Naive thymus-derived CD8-positive, alpha-beta T cell (primary cell): ENCODE measurements at places on chromosomes 2 and 18. TPM values are rescaled to one million over a fixed set of nuclear protein-coding genes. Genes with fewer than 3 reads are reported as not detected.
A peak's percentile ranks its signal among the peaks of the same experiment; 100 is the strongest.

GRCh38 chr2:36459725-36460137 lies 104.2 kb downstream of the CRIM1 start:
- H3K4me1 ChIP-seq: no peaks in the 10 kb centered on the region

DNA sequence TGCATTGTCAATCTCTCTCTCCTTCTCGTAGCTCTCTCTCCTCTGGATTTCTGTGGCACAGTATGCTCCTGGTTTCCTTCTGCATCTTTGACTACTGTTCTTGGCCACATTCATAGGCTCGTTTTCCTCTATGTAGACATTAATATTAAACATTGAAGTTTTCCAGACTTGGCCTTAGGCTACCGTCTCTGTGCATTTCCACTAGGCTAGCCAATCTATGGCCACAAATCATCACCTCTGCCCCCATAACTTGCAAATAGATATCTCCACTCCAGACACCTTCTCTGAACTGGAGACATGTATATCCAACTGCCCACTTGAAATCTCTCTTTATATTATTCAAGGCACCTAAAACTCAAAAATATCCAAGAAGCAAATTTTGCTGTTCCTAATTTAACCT lies 768.5 kb downstream of the TSN start:
- no peak overlapping the region for H3K4me3 ChIP-seq
- no peaks in the 10 kb centered on the region for H3K36me3 ChIP-seq
- no peaks in the 10 kb centered on the region for H3K4me1 ChIP-seq
- no peak for DNase-seq
- no peak overlapping the region for H3K27ac ChIP-seq

DNA sequence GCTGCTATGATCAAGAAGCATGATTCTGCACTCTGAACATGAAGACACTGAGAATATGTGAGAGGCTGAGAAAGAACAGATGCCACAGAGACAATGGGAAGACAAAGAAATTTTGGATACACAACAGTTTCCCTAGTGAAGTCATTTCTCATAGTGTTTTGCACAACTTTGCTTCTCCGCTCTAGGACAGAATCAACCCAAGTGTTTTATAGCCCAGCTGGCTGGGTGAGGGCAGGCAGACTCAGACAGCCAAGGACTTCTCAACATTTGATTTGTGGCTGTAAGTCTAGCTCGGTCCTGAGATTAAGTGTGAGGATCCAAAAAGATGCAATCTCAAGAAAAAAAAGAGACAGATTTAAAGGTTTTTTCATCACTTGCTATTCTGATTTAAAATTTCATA lies 536.5 kb upstream of the CRIM1 start:
- H3K4me3 ChIP-seq: no peak overlapping the region
- H3K36me3 ChIP-seq: no peaks in the 10 kb centered on the region
- H3K27me3 ChIP-seq: peaks cover 6% of the 10 kb centered on the region
- no peaks in the 10 kb centered on the region for H3K4me1 ChIP-seq
- no peak overlapping the region for H3K27ac ChIP-seq
- DNase-seq: no peak

GRCh38 chr2:22894761-22895160 lies 490.2 kb upstream of the KLHL29 start:
- no peaks in the 10 kb centered on the region for H3K4me1 ChIP-seq
- H3K4me3 ChIP-seq: no peak overlapping the region
- DNase-seq: no peak
- no peak overlapping the region for H3K27ac ChIP-seq

- no peaks in the 10 kb centered on the region for H3K27me3 ChIP-seq
- peak; percentile 93 for DNase-seq
- H3K4me3 ChIP-seq: peak within 1 kb of the TSS; percentile 96
- H3K27ac ChIP-seq: peak within 1 kb of the TSS; percentile 90
Observed at GRCh38 chr2:108533832-108534583, at the start of gene LIMS1. TSS of gene LIMS1 (plus strand) at chr2:108534470. CDS start at chr2:108534563, 93 bp downstream.

Gene SLC14A1
- 4.3 TPM for total RNA-seq

GRCh38 chr2:18959200-18959599 lies 369.8 kb upstream of the NT5C1B start:
- no peaks in the 10 kb centered on the region for H3K4me1 ChIP-seq
- peaks cover 41% of the 10 kb centered on the region for H3K36me3 ChIP-seq
- no peaks in the 10 kb centered on the region for H3K27me3 ChIP-seq
- no peak overlapping the region for H3K27ac ChIP-seq
- H3K4me3 ChIP-seq: no peak overlapping the region

- no peaks in the 10 kb centered on the region for H3K4me1 ChIP-seq
- no peak overlapping the region for H3K4me3 ChIP-seq
- H3K36me3 ChIP-seq: no peaks in the 10 kb centered on the region
- DNase-seq: no peak
- H3K27me3 ChIP-seq: peaks cover 10% of the 10 kb centered on the region
Observed at GRCh38 chr2:26579723-26580040, 61.5 kb downstream of the CIB4 start.

GRCh38 chr2:85266146-85267041 lies 61.4 kb downstream of the TGOLN2 start:
- DNase-seq: peak; percentile 62
- no peak overlapping the region for H3K27ac ChIP-seq
- peaks cover 12% of the 10 kb centered on the region for H3K27me3 ChIP-seq
- H3K4me3 ChIP-seq: no peak overlapping the region
